ENCODE measurements at places on chromosomes 1 and 21.

DNA sequence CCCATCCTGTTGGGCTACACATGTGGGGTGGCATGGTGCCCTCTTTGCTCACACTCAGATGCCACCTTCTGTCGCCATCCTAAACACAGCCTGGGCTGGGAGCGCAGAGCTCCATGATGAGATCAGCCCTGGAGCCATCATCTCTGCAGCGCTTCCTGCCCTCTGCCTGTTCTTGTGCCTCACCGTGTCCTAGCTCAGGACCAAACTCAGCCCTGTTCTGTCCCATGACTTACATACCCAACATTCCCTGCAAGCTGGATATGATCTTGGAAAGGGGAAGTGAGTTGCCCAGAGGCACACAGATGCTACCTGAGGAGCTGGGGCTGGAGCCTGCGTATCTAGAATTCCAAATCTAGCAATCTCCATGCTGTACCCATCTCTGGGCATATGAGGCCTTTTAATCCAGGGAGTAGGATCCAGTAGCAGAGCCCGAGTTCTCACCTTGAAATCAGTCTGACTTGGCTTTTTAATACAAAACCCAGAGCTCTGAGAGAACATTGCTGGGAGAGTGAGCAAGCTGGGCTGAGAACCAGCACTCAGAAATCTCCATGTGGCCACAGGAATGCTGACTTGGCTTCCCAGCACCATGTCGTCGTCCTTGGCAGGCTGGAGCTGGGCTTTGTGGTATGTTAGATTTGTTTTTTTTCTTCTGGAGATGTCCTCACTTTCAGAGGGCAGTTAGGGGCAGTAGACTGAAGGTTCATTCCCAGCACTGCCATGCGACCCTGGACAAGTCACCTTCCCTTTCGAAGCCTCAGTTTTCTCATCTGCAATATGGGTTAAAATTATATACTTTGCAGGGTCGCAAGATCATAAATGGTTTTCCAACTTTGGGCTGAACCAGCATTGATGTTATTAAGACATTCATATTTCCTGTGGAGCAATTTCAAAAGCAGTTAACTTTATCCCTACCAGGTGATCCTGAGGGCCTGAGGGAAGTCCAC, 2.6 kb downstream of the ALPL start:
- no peak for DNase-seq

GRCh38 chr1:38778521-38778920, 81.1 kb downstream of the RRAGC start:
- no peak for DNase-seq

- DNase-seq: no peak
Observed at GRCh38 chr1:54781023-54781723, 16.9 kb upstream of the PARS2 start.

- no peak for DNase-seq
Observed at GRCh38 chr1:110634455-110635311, 28.5 kb upstream of the KCNA2 start.

- DNase-seq: no peak
Observed at GRCh38 chr1:204746838-204747442, 61.4 kb upstream of the LRRN2 start.
